A673 (cell line): ENCODE measurements at places on chromosomes 11 and 22. TPM values are rescaled to one million over a fixed set of nuclear protein-coding genes. Genes with fewer than 3 reads are reported as not detected.

The OR52I1 gene
- total RNA-seq, result not detected in 2 replicates

The OR8D4 gene
- not detected in 2 replicates for total RNA-seq

GRCh38 chr11:10978198-10978597, 120.3 kb upstream of the ZBED5 start:
- DNase-seq, result no peak

DNA sequence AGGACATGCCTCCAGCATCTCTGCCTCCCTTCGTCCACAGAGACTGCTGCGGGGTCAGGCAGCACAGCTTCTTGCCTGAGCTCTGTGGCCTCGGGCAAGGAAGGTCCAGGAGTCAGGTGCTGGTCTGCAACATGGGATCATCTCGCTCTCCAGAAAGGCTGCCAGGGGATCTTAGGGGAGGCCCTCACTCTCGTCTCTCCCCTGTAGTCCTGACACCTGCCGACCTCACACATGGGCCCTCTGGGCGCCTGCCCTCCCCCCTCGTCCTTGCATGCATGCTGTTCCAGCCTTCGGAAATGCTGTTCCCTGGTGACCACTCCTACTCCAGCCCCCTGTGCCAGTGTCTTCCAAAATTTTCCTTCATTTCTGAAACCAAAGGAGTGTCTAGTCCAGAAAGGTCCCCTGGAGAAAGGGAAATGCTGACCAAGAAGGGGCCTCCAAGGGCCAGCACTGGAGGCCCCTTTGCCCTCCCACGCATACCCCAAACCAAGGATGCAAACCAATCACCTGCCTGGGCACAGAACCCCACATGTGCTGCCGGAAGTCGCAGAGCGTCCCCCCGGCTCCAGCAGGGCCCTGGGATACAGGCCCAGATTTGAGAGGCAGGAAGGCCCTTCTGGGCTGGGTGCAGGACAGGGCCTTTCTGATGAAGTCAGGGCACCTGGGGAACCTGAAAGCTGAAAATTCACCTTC, 41.0 kb downstream of the IGF2 start:
- no peak for DNase-seq

GRCh38 chr11:26842478-26843282, 120.8 kb upstream of the SLC5A12 start:
- peak; percentile 40 for DNase-seq

The ARVCF gene
- total RNA-seq, result 11.1 and 17.2 TPM in 2 replicates

DNA sequence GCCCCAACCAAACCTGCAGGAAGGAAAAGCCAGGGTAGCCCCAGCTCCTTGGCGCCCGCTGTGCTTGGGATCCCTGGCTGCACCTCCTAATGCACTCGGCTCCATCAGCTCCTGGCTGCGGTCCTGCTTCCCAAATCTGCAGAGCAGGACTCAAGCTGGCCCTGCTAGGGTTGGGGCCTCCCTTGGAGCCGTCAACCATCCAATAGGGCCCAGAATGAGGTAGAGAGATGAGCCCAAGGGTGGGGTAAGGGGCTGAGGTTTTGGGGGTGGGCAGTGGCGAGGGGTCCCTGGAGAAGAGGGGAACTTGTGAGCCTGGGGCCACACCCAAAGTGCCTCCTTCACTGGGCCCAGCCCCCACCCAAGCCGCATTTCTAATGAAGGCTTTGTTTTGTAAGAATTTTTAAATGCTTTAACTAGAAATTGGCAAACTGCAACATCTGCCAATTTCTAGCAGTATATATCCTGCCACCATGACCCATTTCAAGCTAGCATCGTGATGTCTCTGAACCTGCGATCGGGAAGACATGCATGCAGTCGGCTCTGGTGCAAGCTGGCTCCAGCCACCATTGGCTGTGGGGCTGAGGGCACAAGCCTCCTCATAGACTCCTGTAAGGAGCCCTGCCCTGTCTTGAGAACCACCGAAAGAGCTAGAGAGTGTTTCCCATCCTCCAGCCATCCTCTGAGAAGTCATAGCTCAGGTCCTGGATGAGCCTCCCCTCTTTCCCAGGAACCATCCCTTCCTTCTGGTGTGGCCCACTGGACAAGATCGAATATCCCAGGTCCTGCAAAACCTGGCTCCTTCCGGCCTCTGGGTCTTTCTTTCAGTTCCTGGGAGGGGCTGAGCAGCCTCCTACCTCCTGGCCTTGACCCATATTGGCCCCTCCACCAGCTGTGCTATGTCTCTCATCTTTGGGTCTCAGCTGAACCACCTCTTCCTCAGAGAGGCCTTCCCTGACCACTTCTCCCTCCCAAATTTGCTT, 15.5 kb downstream of the C1QTNF6 start:
- no peak for DNase-seq

DNA sequence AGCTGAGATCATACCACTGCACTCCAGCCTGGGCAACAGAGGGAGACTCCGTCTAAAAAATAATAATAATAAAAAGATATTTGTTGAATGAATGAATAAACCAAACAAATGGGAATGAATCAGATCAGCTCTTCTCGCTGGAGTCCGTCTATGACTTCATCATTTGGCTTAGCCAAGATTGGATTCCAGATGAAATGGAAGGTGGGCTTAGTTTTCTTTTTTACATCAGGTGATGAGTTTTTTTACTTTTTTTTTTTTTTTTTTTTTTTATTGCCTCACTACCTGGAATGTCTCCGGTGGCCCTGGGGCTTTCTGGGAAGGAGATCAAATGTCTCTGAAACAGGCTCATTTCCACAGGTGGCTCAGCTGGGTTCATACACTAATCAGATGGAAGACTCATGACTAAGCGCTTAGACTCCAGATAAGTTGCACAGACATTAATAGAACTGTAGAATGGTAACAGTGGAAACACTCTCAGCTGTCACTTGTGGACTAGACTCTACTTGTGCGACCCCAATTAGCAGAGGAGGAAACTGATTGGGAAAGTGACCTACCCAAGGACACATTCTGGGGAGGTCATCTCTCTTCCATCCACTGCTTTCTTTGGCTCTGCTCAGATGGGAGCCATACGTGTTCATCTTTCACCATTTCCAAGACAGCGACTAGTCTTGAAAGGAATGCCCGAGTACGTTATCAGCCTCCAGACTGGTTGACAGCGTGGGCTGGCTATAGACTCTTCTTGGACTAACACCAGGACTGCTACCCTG, 20.5 kb upstream of the RBFOX2 start:
- no peak for DNase-seq
